ENCODE measurements at places on chromosomes 6 and 20.

- no peak for DNase-seq
Observed at GRCh38 chr6:157668009-157668401, 155.0 kb upstream of the SNX9 start.

GRCh38 chr6:37173493-37174195, 3.7 kb downstream of the PIM1 start:
- DNase-seq = no peak

- no peak for DNase-seq
Observed at GRCh38 chr6:97187951-97188350, 95.1 kb downstream of the MMS22L start.

DNA sequence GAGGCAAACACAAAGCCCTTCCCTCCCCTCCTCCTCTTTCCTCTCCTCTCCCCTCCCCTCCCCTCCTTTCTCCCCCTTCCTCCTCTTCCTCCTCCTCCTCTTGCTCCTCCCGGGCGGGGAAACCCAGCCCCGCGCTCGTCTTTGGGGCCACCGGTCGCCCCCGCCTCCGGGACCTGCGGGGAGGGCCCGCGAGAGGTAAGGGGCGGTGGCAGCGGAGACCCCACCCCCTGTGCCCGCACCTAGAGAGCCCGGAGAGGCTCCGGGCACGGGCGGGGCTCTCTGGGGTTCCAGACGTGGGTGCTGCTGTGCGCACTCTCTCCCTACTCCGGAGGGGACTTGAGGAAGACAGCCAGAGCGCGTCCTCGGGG, at the start of gene RIN2:
TSS of gene RIN2 (plus strand) at position 126 of the 368 bp plus-strand sequence. CDS start 131,344 bp downstream, outside the sequence.
- no peak for DNase-seq

- DNase-seq = no peak
Observed at GRCh38 chr20:60553095-60553494, 594.9 kb downstream of the CDH26 start.

GRCh38 chr6:151475653-151476523, 17.9 kb upstream of the CCDC170 start:
- no peak for DNase-seq

- no peak for DNase-seq
Observed at GRCh38 chr6:35047265-35048011, 93.7 kb downstream of the TCP11 start.

DNA sequence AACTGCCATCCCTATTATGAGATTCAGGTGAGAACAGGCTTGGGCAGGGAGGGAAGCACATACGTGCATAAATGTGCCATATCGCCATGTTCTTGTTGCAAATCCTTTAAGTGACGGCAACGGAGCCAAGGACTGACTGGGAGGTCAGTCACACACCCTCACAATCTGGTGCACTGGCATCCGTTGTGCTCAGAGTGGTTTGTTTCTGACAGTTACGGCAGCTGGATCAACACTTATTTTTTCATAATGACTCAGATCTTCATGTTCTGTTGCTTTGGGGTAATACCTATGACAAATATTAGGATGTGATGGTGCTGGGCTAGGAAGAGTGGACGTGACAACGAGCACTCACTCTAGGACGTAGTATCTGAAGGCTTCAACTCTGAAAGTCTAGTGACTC, 56.2 kb upstream of the PREP start:
- peak; percentile 8 for DNase-seq

DNA sequence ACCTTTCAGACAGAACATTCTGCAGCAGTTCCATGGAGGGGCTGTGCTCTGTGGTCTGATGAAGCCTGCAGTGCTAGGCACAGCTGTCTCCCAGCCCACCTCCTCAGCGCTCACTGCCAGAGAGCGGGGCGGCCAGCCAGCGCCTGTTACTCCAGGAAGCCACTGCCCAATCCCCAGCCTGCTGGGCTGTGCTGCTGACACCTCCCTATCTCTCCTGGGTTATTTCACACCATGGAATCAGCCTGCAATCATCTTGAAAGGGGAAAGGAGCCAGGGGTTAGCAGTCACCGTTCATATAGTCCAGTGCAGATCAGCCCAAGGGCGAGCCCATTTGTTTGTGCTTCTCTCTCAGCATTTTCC, 46.3 kb upstream of the NHSL1 start:
- no peak for DNase-seq

DNA sequence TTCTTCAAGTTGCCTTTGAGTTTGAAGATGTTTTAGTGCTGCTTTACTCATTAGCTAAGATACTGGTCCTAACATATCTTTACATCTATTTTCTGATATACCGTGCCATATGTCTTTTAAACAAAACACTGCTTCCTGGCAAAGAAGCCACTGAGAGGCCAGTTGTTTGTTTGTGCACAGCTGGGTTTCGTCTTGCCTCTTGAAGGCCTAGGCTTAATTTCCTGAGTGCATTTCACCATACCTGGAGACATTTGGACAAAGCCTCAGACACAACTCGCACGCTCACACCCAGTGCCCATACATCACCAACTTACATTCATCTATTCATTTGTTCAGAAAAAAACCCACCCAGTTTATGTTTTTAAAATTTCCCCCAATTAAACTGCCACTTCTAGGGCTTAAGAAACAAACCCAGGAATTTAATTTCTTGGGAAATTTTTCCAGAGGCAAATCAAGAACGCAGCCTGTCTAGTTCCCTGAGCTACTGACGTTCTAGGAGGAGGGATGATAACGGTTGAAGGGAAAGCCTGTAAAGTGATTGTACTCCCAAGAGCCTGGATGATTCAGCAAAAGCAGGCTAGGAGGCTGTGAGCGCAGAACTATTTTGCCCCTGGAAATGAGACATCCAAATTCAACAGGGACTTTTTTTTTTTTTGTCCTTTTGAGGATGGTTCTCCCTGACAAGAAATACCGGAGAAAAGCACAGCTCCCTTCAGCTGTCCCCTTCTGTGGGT, 77.7 kb downstream of the OLIG3 start:
- DNase-seq = no peak

- DNase-seq = no peak
Observed at GRCh38 chr6:5639193-5639592, 367.5 kb downstream of the NRN1 start.

DNA sequence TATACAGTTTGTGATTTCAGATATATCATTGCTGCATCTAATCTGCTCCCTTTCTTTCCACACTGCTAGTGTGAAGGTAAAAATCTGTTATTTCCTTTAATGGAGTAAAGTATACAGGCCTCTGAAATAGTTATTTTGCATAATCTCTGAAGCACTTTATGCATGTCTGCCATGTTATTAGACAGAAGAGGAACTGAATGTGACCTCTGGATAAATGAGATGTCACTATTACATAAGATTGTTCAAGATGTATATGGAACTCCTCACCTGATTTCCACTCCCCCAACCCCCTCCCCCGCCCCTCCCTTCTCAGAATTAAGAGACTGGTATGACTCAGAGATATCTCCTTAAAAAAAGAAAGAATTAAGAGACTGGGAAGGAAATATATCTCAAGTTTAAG, 26.3 kb downstream of the SERINC1 start:
- DNase-seq = no peak

GRCh38 chr6:84166395-84166794, 61.0 kb downstream of the CEP162 start:
- no peak for DNase-seq

- DNase-seq = no peak
Observed at GRCh38 chr6:36607683-36608386, 13.7 kb downstream of the SRSF3 start.

DNA sequence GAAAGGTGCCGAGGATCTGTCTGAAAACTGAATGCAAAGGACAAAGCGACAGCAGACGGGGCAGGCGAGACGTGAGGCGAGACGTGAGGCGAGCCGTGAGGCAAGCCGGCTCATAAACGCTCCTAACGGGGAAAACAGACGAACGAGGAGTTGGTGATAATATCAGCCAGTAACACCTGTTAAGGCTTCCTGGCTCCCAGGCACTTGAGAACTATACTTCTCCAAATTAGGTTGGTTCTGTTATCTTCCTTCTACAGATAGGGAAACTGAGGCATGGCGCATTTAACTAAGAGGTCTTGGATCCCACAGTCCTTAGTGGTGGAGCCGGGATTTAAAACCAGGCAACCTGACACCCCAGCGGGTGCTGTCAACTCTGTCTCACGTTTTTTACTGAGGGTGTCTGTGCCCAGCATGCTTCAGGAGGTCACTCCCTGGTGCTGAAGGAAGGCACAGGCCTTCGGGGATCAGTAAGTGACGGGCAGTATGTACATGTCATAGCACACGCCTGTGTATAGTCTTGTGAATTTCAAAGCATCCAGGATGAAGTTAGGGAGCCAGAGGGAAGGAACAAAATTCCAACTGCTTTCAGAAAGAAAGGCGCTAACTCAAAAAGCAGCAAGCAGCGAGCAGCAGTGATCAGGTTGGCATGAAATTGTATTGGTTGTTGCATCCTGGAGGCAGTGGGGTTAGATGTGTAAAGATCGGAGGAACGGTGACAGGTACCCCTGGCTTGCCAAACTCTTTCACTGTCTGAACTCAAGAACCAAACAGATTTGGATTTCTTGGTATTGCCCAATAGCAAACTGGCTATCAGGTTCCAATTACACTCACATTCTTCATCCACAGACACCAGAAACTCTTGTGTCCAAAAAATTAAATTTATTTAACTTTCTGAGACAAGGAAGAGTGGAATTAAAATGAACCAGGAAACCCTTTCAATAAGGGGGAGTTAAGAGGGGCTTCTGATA, 318.7 kb downstream of the THBS2 start:
- no peak for DNase-seq

- no peak for DNase-seq
Observed at GRCh38 chr6:144666781-144667180, 381.6 kb downstream of the UTRN start.

DNA sequence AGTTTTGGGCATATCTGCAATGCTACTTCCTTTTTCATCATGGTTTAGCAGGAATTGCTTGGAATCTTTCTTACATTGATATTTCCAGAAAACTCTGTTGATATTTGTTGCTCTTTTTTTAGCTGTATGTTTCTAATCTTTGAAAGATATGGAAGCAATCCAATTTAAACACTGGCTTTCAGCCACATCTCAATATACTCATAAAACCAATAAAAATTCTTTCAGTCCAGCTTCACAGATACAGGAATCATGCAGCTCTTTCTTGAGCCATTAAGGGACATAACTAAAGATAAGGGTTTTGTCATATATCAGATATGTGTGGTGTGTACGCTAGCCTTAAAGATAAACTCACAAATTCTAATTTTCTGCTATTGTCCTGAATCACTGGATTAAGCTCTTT, 47.4 kb downstream of the PKIB start:
- DNase-seq = no peak

GRCh38 chr20:2084703-2085102, 16.9 kb upstream of the STK35 start:
- no peak for DNase-seq

- DNase-seq = no peak
Observed at GRCh38 chr6:120357447-120357846, 976.8 kb downstream of the TBC1D32 start.

DNA sequence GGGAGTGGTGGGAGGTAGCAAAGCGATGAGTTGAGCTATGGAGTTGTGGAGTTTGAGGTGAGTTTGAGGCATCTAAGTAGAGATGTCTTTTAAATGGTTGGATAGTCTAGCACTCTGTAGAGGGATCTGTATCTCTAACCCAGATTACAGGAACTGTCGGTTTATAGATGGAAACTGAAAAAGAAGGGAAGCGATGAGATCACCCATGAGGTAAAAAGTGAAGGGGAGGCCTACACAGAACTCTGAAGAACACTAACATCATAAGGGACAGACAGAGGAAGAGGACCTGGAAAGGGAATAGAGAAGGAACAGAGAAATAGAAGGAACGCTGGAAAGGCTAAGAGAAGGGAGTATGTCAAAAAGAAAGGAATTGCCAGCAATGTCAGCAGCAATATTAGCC, 2.5 kb downstream of the HINT3 start:
- DNase-seq = no peak

DNA sequence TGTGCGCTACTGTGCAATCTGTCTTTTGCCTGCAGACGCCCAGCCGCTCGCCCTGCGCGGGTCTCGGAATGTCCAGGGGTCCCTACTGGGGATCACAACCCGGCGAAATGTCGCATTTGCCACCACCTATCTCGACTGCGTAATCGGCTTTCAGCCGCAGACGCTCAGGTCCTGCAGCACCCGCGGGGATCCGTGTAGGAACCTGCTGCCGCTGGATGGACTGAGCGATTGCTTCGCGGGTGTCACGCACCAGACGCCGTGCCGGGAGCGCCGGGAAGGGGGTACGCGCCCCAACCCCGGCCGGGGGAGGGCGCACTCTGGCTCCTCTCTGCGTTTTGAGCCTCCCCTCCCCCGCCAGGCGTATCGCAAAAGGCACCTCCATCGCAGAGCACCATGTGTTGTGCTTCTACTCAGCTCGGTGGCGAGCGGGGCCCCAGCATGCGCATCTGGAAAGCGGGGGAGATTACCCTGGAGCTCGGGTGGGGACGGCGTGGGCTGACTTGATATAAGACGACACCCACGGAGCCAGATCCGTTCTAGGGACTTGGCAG, 747 bp upstream of the PTPRA start:
- DNase-seq = peak; percentile 61

DNA sequence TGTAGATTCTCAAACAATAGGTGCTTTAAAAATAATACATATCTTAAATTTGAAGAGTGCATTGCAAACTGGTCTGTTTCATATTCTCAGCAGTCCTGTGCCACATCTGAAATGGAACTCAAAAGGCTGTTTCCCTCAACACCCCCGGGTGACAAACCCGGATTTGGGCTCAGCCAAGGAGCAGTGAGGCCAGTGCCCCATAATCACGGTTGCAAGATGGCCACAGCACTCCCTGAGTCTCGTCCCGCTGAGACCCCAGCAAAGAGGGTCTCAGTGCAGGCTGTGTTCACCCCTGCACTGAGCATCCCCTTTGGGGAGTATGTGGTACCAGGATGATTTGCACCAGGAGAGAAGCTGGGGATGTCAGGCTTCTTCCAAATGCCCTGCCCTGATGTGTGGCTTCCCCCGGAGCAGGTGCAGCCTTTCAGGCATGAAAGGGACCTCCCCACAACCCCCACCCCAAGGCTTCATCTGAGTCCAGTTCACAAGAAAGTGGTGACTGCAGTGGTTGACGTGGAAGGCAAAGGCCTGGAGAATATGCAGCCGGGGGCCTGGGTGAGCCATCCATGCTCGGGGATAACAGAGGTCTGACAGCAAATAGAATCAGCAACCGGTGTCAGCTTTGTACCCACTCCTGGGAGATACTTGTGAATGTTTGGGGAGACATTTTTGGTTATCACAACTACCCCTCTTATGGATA, 202.9 kb downstream of the SYNDIG1 start:
- no peak for DNase-seq

- no peak for DNase-seq
Observed at GRCh38 chr6:113048741-113049140, 701.6 kb downstream of the RFPL4B start.

- DNase-seq = no peak
Observed at GRCh38 chr6:15489261-15489962, 173.4 kb downstream of the DTNBP1 start.

GRCh38 chr6:148704400-148705246, 42.2 kb upstream of the UST start:
- DNase-seq = no peak

Data from effector memory CD4-positive, alpha-beta T cell (primary cell).